Pericardium fibroblast (primary cell): ENCODE measurements at places on chromosomes 1 and 21. TPM values are rescaled to one million over a fixed set of nuclear protein-coding genes. Genes with fewer than 3 reads are reported as not detected.

Gene NTMT2
- total RNA-seq, result not detected in 2 replicates

Gene SLFNL1
- 0.17 and 0.58 TPM in 2 replicates for total RNA-seq

Gene UBIAD1
- 7.7 and 12.4 TPM in 2 replicates for total RNA-seq

Gene CITED4
- 5.5 and 9.7 TPM in 2 replicates for total RNA-seq

Gene LRRC38
- 1.1 TPM in 1 of 2 replicates, not detected in the other for total RNA-seq

Gene MIXL1
- not detected in 2 replicates for total RNA-seq

Gene RUSC1
- 31.9 and 37.2 TPM in 2 replicates for total RNA-seq

Gene NGF
- 3.6 and 22.8 TPM in 2 replicates for total RNA-seq

Gene CACNA1S
- total RNA-seq, result 0.94 TPM in 1 of 2 replicates, not detected in the other

Gene MPL
- total RNA-seq, result not detected in 2 replicates

Gene C1orf105
- total RNA-seq, result not detected in 2 replicates

Gene TAS1R1
- 0.17 TPM in 1 of 2 replicates, not detected in the other for total RNA-seq

Gene EXOSC10
- 29.6 and 34.5 TPM in 2 replicates for total RNA-seq

Gene KCNQ4
- total RNA-seq, result 0.12 TPM in 1 of 2 replicates, not detected in the other

Gene CHI3L1
- 39.8 and 238 TPM in 2 replicates for total RNA-seq

Gene UBL4B
- 0.51 TPM in 1 of 2 replicates, not detected in the other for total RNA-seq

Gene RBBP5
- 8.3 and 8.8 TPM in 2 replicates for total RNA-seq

Gene PHLDA3
- total RNA-seq, result 34.0 and 82.1 TPM in 2 replicates

Gene OR6N1
- not detected in 2 replicates for total RNA-seq

Gene CFHR4
- not detected in 2 replicates for total RNA-seq

Gene KRTAP19-3
- not detected in 2 replicates for total RNA-seq

Gene LRRN2
- 1.2 and 2.6 TPM in 2 replicates for total RNA-seq

Gene OR6K6
- total RNA-seq, result not detected in 2 replicates

Gene CEP350
- 18.7 and 28.9 TPM in 2 replicates for total RNA-seq

Gene OR2M3
- not detected in 2 replicates for total RNA-seq

Gene FBXO2
- 0.47 and 2.0 TPM in 2 replicates for total RNA-seq

Gene S100A3
- total RNA-seq, result 2.5 and 10.0 TPM in 2 replicates

Gene CFHR5
- not detected in 2 replicates for total RNA-seq

Gene CFAP45
- total RNA-seq, result 0.12 TPM in 1 of 2 replicates, not detected in the other

Gene NOL9
- total RNA-seq, result 11.7 and 13.8 TPM in 2 replicates

Gene MR1
- 13.3 and 15.1 TPM in 2 replicates for total RNA-seq

Gene CLDN14
- not detected in 2 replicates for total RNA-seq

Gene CCDC185
- not detected in 2 replicates for total RNA-seq

Gene CCDC24
- total RNA-seq, result 0.43 and 2.2 TPM in 2 replicates

Gene IGSF9
- total RNA-seq, result 0.09 and 2.0 TPM in 2 replicates

Gene TMEM240
- 4.1 and 6.1 TPM in 2 replicates for total RNA-seq
